Activated T-helper 17 cell treated with anti-CD3 and anti-CD28 coated beads, Interleukin-2, amount 50 U/mL, for 72 hours (primary cell): ENCODE measurements at places on chromosomes 7 and 10. TPM values are rescaled to one million over a fixed set of nuclear protein-coding genes. Genes with fewer than 3 reads are reported as not detected.

DNA sequence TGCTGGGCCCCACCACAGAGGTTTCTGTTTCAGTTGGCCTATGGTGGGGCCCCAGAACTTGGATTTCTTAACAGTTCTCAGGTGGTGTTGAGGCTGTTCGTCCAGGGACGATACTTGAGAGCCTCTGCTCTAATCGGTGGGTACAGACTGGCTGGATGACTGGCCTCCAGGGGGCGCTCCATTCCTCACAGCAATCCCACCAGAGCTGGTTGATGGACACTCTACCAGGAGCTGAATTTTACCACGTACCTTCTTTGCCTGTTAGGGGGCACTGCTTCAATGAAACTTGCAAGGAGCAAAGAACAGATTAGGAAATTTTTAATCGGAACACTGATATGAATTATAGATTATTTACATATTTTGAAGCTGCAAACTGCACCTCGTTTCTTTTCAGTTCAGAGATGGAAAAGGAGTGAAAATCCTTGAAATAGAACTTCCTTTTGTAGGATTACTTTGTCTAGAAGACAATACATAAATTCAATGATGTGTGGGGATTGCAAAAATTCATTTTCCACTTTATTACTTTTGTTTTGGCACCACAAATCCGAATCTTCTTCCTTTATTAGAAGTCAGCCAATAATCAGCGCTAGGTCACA, 44.8 kb downstream of the KBTBD2 start:
- peak; percentile 100 for ATAC-seq

DNA sequence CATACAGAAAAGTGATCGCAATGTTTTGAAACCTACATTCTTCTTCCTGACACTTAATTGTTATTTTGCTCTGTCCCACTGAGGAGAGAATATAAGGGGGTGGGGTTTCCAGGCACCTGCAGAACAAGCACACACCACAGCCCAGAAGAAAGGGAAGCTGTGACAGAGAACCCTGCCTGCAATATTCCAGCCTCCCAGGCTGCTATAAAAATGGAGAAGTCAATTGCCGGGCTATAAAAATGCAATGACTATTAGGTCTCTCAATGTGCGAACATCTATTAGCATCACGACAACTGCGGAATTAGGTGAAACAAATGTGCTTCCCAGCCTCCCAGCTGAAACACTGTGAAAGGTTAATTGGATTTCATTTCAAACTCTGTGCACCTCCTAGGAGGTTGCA, 145.3 kb upstream of the FRMD4A start:
- no peak for ATAC-seq

DNA sequence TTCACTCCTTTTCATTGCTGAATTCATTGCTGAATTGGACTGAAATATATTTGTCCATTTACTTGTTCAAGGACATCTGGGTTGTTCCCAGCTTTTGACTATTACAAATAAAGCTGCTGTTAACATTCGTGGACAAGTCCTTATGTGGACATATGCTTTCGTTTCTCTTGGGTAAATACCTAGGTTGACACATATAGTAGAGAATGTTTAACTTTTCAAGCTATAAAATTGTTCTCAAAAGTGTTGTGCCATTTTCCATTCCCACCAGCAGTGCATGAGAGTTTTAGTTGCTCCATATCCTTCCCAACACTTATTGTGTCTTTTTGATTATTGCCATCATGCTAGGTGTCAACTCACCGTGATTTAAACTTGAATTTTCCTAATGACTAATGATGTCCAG, 17.5 kb upstream of the CPVL start:
- no peak for ATAC-seq

DNA sequence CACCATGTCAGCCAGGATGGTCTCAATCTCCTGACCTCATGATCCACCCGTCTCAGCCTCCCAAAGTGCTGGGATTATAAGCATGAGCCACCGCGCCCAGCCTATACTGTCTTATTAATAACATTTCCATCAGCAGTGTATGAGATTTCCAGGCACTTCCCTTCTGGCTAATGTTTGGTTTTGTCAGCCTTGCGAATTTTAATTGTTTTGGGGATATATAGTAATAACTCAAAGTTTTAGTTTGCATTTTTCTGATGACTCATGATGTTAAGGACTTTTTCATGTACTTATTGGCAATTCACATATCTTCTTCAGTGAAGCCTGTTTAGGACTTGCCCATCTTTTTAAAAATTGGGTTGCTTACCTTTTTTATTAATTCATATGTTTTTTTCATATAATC, 76.0 kb downstream of the TMEM270 start:
- no peak for ATAC-seq

- no peak for ATAC-seq
Measured at GRCh38 chr7:151520419-151521261, 945 bp upstream of the RHEB start.

- ATAC-seq, result no peak
Measured at GRCh38 chr7:42552227-42552626, 315.2 kb upstream of the GLI3 start.

GRCh38 chr7:142808461-142808801, 37.7 kb downstream of the PRSS2 start:
- peak; percentile 10 for ATAC-seq

DNA sequence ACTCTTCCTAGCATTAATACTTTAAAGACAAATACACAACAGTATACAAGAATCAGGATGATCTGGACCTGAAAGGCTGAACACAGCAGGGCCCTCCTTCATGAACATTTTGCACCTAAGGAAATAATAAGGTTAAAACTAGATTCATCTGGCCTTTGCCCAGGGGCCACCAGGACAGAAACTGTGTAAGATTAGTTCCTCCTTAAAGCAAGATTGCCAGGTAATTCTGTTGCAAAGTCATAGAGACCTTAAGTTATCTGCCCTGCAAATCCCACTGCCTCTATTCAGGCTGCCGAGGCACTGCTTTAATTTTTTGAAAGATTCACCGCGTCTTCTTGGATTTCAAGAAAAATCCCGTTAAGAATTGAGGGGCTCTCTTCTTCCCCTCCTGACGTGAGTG, 1.6 kb upstream of the KIAA1217 start:
- ATAC-seq, result no peak

DNA sequence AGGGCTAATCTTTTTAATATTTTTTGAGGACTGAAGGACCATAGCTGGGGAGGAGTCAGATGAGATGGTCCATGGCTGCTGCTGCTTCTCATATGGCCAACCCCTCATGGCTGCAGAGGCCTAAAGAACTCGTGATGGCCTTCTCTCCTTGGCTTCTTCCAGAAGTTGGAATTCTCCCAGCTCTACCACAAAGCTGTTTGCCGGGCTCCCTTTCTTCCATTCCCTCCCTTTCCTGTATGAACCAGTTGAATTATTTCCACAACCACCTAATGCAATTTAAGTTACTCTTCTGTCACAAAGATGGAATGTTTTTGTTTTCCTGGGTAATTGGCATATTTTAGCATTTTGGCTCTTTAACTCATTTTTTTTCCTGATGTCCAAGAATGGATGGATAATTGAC, 80.7 kb downstream of the PHTF2 start:
- ATAC-seq, result no peak

DNA sequence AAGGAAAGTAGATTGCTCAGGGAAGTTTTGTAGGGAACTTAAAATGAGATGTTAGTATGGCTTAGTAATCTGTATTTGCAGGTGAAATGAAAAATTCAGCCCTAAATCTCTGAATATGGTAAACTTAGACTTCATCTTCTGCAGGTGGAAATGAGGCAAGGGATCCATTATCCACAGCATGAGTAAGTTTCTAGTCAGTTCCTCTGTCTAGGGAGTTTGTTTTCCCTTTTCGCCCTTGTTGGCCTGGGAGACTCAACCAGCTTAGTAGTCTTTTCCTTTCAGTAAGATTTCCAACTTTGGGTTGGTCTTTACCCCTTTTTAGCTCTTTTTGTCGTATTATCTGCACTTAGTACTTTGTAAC, 65.6 kb downstream of the ZEB1 start:
- ATAC-seq, result peak; percentile 39

GRCh38 chr10:3468919-3469638, 296.5 kb upstream of the PITRM1 start:
- peak; percentile 62 for ATAC-seq

- peak; percentile 22 for ATAC-seq
Measured at GRCh38 chr7:129435414-129435829, 1.2 kb downstream of the STRIP2 start.

GRCh38 chr7:132499487-132499886, 76.8 kb downstream of the PLXNA4 start:
- ATAC-seq, result no peak

DNA sequence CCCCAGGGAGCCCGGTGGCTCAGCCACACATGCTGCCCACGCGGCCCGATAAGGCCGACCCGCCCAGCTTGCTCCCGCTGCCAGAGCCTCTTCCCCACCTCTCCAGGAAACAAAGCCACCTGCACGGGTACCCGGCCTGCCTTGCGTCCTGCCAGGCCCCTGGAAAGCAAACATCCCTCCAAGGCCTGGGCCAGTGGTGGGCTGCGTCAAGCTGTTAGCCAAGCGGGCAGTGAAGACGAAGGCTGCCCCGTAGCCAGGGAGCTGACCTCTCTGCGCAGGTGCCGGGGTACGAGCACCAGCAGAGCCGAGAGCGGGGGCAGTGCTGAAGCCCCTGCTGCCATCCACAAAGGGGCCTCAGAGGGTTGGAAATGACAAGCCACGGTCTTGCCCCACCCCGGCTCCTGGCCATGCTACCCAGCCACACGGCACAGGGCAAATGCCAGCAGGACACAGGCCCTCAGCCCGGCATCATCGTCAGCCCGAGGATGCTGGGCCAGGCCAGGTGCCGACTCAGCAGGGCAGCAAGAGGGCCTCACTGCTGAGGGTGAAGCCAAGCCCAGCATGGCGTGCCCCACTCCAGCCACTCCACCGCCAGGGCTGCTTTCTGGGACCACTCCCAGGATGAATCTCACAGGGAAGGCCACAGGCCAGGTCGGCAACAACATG, 140.0 kb downstream of the PTPRN2 start:
- no peak for ATAC-seq

- peak; percentile 92 for ATAC-seq
Measured at GRCh38 chr10:70162892-70163201, 7.5 kb downstream of the SAR1A start.

DNA sequence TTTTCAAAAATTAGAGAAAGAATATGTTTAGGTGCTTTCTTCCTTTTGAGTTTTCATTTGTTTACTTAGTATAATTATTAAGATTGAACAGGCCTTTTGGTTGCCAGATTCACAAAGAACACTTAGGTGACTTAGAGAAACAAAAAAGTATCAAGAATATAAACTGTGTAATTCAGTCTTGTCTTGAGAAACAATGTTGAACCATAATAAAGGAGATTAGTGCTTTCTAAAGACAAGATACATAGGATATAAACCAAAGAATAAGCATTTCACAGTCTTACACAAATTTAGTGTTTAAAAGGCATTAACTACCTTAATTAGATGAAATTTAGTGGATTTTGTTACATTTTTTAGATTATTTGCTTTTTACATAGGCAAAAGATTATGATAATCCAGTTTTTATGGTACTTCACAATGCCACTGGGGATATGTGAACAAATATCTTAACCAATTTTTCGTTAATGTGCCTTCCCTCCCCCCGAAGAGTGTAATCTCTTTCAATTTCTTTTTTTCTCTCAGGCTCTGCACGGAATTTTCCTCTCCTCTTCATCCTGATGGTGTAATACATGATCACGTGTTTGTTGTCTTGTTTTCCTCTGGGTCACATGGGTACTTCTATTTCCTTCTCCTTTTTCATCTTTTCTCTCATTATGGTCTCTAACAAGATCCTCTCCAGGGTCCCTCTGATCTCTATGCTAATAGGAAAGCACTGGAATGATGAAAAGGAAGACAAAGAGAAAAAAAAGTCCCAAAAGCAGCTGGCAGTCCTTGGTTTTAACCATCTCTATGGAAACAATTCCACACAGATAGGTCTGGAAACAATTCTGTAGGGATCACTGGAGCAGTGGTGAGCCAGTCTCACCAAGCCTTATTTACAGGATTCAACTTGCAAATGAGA, 3.7 kb upstream of the HNRNPH3 start:
- no peak for ATAC-seq

DNA sequence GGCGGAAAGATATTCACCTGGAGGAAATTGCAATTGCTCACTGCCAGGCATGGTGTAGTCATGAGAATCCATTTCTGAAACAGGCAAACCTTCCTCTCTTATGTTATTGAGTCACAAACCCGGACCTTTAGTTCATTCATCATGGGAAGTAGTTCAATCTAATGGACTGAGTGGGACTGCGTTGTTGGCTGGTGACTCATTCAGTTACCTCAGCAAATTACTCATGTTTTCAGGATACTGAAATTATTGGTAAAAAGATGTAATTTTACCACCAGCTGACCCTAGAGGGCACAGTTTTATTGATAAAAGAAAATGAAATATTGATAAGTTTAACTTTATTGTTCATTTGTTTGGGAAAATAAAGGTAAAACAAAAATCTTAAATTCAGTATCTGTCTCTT, 1194.4 kb upstream of the SORCS1 start:
- ATAC-seq, result peak; percentile 64

DNA sequence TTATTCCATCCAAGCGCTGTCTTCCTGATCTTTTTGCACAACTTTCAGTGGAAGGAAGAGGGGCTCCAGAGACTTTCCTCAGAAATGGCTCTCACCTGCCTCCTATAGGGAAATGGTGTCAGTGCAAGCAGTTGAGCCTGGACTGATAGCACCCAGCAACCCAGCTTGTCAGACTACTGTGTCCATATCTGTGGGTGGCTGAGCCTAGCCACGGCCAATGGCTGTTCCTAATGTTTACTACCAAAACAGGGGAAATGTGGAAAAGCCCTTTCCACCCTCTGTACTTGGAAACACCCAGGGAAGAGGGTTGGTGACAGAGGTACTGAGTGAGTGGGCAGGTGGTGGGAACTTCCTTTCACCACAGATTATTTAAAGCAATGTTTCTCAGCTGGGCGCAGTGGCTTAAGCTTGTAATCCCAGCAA, 4.3 kb upstream of the YKT6 start:
- no peak for ATAC-seq

- ATAC-seq, result no peak
Measured at GRCh38 chr10:111475720-111476119, 398.9 kb downstream of the ADRA2A start.

- ATAC-seq, result peak; percentile 76
Measured at GRCh38 chr7:12635830-12636229, 51.6 kb upstream of the ARL4A start.

- ATAC-seq, result no peak
Measured at GRCh38 chr10:314381-314780, 179.1 kb downstream of the ZMYND11 start.

The PLEKHS1 gene
- total RNA-seq, result not detected

The CDC14C gene
- not detected for total RNA-seq

The CFAP70 gene
- total RNA-seq, result 0.74 TPM

The SLC29A4 gene
- 3.2 TPM for total RNA-seq

The CLCN1 gene
- not detected for total RNA-seq

The AKR1C2 gene
- not detected for total RNA-seq

The LIPF gene
- total RNA-seq, result not detected

The SPDYE6 gene
- total RNA-seq, result not detected

The HOXA7 gene
- not detected for total RNA-seq

The PLEKHA8 gene
- total RNA-seq, result 18.2 TPM

The MRLN gene
- 0.74 TPM for total RNA-seq

The PLPP4 gene
- not detected for total RNA-seq

The DOCK4 gene
- 0.50 TPM for total RNA-seq

The MLXIPL gene
- total RNA-seq, result not detected

The CFTR gene
- not detected for total RNA-seq

The PRTFDC1 gene
- total RNA-seq, result 0.77 TPM
